ENCODE measurements at places on chromosomes 6 and 20. TPM values are rescaled to one million over a fixed set of nuclear protein-coding genes. Genes with fewer than 3 reads are reported as not detected.

DNA sequence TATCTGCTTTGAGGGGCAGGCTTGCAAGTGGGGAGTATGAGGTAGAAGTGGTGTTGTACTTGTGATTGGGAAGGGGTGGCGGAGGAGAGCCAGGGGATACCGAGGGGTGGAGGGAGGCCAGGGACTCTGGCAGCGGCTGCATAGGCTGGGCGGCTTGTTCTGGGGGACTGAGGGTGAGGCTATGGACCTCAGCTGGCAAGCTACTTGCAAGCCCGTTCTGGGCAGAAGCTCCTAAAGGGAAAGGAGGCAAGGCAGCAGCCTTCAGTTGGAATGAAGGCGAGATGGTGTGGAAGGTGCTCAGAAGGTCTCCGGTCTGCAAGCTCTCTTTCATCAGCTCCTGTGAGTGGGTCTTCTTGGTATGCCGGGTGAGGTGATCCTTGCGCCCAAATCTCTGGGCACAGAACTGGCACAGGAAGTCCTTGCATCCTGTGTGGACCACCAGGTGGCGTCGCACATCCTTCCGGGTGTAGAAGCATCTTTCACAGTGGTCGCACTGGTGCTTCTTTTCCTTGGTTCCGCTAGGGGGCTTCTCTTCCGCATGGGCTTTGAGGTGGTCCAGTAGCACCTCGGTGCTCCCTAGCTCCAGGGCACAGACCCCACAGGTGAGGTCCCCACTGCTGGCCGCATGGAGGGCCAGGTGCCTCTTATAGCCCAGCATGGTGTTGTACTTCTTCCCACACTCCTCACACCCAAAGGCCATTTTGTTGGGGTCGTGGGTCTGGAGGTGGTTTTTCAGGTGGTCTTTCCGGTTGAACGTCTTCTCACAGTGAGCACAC, 66.0 kb downstream of the PLAGL1 start:
- peak; percentile 14 for DNase-seq

Gene PDYN
- total RNA-seq: not detected

GRCh38 chr20:574297-574942, 30.8 kb upstream of the CSNK2A1 start:
- no peak for DNase-seq

- DNase-seq: no peak
Measured at GRCh38 chr20:25242231-25242630, 5.7 kb upstream of the PYGB start.
